Activated naive CD4-positive, alpha-beta T cell treated with anti-CD3 and anti-CD28 coated beads for 36 hours (primary cell): ENCODE measurements at places on chromosomes 4 and X.

- DNase-seq: no peak
Observed at GRCh38 chr4:67725132-67725531, 24.2 kb upstream of the UBA6 start.

DNA sequence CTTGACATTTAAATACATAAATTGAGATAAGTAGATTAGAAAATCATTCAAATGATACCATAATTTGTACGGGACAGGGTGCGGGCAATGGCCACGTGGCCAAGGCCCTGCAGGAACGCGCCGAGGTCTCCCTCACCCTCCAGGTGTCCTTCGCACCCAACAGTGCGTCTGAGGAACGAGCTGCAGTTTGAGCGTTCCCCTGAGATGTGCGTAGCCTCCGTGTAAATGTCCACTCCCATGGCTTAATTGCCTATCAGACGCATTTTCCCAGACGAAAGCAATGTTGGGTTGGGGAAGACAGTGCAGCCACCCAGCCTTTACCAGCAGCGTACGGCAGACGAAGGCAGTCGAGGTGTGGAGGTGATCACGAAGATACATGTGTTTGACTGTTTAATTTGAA, 56.4 kb downstream of the CPLX1 start:
- no peak for DNase-seq

- DNase-seq: no peak
Observed at GRCh38 chr4:113437129-113437528, 324.4 kb downstream of the CAMK2D start.

DNA sequence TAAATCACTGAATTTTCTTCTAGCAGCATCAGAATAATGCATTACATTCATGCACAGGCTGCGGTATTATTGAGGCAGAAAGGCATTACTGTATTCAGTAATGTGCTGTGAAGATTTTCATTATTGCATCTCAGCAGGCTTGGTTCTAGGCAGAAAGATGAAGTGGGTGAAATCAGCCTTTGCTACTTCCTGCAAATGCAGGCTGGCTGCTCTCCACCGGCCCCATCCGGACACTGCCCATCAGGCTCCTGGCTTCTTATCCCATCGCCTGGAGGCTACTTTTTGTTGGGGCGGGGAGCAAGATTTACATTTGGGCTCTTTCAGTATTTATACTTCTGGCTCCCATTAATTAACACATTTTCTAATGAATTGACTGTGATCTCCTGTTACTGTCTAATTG, 117.8 kb downstream of the FRAS1 start:
- no peak for DNase-seq

DNA sequence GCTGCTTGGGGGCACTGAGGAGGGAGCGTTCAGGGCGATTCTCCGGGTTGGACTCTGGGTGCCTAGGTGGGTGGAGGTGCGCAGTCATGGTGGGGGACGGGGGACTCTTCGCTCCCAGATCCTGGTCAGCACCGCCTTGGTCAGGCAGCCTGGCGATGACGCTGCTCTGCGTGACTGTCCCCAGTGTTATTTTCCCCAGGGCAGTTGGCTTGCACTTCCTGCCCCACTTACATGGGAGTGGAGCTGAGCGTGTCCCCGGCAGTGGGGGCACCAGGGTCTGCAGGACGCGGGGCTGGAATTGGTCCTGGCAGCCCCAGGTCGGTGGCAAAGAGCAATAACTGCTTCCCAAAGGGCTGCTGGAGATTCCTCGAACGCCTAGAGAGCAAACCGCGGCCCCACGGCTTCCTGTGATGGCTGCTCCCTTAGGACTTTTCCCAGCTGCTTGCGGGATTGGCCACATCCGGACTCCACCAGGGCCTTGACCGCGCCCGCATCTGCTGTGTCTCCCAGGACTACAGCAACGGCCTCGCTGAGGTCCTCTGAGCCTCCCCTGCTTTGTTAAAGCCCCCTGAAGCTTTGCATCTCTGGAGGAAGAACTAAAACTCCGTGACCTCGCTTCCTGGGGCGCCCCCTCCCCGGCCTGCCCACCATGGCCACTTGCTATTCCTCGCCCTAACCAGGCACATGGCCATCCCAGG, 35.3 kb upstream of the GPR78 start:
- no peak for DNase-seq

DNA sequence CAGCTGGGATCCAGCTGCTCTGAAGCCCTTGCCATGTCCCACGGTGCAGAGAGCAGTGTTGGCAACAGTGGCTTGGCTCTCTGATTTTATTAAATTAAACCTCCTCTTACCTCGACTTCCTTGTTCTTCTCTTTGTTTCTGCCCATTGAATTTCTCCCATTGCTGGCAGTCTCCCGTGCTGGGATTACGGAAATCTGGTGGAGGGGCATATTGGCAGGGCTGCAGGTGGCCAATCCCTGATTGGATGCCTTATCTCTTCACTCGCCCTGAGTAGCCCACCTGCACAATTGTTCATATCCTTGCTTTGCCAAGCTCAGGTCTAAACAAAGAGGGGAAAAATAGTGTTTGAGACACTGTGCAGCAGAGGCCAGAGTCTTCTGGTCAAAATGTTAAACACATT, 493.9 kb downstream of the TMA16 start:
- DNase-seq: no peak

- no peak for DNase-seq
Observed at GRCh38 chr4:6891436-6892170, 18.0 kb upstream of the TBC1D14 start.

DNA sequence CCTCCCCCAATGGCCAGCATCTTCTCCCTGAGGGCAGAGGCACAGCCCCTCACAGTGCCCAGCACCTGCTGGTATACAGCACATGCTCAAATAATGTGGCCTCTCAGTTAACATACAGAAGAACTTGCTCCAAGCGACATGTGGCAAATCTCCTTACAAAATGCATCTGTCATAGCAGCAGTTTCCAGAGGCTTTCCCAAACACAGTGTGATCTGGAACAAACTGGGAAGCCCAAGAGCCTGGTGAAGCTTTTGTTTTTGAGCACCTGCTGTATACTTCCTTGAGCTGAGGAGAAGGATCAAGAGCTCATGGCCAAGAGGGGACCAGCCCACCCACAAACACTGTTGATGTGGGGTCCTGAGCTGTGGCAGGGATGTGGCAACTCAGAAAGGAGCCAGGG, 34.8 kb upstream of the HTRA3 start:
- no peak for DNase-seq

DNA sequence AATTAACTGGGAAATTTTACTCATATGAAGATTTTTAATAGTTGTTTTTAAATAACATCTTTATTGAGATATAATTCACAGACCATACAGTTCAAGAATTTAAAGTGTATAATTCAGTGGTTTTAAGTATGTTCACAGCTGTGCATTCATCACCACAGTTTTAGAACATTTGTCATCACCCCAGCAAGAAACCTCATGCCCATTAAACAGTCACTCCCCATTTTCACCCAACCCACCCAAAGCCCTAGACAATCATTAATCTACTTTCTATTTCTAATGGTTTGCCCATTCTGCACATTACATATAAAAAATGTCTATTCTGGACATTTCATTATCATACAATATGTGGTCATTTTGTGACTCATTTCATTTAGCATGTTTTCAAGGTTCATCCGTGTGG, 2.8 kb downstream of the UPRT start:
- no peak for DNase-seq

GRCh38 chrX:96971812-96972211, 88.1 kb downstream of the RPA4 start:
- no peak for DNase-seq

DNA sequence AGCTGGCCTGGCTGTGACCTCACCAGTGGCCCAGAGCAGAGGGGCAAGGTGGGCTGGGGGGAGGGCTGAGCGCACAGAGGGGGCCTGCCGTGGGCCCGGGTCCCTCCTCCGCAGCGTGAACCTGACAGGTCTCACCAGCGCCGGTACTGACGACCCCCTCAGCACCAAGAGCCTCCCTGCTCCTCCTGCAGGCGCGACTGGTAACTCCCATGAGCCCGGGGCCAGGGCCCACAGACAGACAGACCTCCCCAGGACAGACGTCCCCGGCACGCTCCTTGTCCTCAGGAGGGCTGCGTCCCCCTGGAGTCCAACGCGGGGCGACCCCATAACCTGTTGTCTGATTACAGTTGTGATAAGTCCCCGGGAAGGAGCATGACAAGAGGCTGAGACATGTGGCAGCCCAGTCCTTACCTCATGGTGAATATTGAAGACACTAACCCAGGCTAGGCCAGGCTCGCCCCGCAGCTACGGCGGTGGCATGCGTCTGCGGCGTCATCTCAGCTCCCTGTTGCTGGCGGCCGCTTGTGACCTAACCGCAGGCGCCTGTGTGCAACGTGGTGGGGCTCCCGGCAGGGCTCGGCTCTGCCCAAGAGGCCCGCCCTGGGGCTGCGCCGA, 8.5 kb downstream of the AKAP17A start:
- DNase-seq: no peak

DNA sequence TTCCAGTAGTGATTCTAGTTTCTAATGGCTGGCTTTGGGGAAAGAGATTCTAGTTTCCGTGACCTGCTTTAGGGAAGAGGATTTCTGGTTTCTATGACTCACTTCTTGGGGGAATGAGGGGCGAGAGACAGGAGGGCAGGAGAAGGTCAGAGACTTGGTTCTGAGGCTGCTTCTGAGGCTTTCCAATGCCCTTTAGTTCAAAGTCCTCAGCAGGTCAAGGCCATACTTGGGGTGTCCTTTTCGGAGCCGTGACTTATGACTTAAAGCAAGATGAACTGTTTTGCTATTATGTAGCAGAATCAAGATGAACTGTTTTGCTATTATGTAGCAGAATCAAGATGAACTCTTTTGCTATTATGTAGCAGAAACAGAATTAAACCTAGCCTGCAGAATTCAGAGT, 52.2 kb upstream of the TLR3 start:
- no peak for DNase-seq

- DNase-seq: no peak
Observed at GRCh38 chr4:100795581-100795980, 277.8 kb upstream of the EMCN start.

- no peak for DNase-seq
Observed at GRCh38 chrX:68838571-68838910, 9.7 kb downstream of the EFNB1 start.

- DNase-seq: peak; percentile 7
Observed at GRCh38 chr4:18366892-18367291, 345.3 kb upstream of the LCORL start.

- DNase-seq: no peak
Observed at GRCh38 chr4:1081689-1082040, 31.7 kb downstream of the RNF212 start.

- peak; percentile 92 for DNase-seq
Observed at GRCh38 chr4:38128478-38129459, 168.6 kb downstream of the PTTG2 start.

DNA sequence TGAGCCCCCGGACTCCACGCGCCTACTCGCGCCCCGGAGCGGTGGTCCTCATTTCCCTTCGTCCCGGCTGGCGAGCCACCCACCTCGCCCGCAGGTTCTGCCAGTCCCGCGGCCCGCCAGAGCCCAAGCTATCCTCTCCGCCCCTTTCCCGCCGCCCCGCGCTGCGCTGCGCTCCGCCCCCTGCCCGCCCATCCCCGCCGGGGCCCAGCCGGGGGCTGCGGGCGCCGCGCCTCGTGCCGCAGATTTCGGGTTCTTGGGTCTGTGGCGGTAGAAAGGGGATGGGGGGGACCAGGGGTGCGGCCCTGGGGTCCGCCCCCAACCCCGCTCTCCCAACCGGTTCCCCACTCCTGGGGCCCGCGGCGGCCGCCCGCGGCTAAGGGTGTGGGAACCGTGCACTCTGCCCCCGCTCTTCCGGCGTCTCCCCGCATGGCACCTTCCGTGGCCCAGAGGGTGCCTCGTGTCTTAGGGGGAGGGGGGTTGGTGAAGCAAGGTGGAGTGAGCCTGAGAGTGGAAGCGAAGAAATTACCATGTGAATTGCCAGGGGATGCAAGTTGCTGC, 650.8 kb upstream of the DIPK2B start:
- DNase-seq: peak; percentile 57

- no peak for DNase-seq
Observed at GRCh38 chr4:68183417-68183816, 53.7 kb upstream of the TMPRSS11F start.

- DNase-seq: peak; percentile 71
Observed at GRCh38 chr4:10456595-10457254, 501 bp downstream of the ZNF518B start.

DNA sequence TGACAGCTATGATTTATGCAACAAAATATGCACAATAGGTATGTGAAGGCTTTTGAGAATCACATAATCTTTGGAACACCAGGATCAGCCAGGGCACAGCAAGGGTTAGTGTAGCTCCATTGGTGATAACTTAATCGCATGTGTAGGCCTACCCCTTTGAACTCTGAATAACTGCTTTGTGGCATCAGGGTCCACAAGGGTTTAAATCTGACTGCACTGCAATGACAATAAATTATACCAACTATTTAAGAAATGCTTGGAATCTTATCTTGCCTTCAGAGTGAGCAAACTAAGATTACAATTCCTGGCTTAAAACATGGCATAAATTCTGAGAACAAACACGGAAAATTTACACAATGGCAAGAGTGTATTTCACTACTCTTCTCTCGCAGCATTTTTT, 245.8 kb downstream of the FBXO8 start:
- no peak for DNase-seq

DNA sequence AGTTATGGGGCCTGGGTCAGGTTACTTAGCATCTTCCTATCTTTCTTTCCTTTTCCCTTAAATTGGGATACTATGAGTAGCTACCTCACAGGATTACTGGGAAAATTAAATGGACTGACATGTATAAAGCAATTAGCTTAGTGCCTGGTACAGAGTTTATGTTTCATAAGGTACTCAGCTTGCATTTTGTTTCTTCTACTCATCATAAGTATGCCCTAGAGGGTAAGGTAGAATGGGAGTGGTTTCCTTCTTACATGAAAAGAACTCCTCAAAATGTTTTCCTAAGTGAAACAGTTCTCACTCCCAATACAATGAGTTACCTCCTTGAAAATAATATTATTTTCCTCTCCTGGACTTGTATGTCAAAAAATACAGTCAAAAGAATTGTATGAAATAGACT, 75.7 kb downstream of the NPFFR2 start:
- no peak for DNase-seq

GRCh38 chrX:124954402-124954801, 365.3 kb upstream of the TEX13C start:
- DNase-seq: no peak

- DNase-seq: no peak
Observed at GRCh38 chrX:74242050-74242449, 61.9 kb upstream of the ZCCHC13 start.

DNA sequence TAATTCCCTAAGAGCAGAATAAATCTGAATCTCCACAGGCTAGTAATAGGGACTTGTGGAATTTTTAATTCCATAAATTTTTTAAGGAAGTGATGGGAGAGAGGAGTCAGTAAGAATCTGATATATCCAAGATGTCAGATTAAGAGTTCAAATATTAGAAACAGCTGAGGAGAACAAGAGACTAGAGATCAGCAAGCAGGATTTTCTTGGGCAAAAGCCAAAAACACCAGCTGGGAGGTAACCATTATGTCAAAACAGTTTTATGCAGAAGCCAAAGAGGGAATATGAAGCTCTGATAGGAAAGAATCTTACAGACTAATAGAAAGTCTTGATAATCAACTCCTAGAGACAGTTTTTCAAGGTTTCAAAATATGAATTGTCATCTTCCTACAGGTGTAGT, 72.2 kb upstream of the RBPJ start:
- DNase-seq: no peak

GRCh38 chr4:128427832-128428366, 140.3 kb upstream of the PGRMC2 start:
- DNase-seq: no peak
